ENCODE measurements at places on chromosomes 7 and 10.

DNA sequence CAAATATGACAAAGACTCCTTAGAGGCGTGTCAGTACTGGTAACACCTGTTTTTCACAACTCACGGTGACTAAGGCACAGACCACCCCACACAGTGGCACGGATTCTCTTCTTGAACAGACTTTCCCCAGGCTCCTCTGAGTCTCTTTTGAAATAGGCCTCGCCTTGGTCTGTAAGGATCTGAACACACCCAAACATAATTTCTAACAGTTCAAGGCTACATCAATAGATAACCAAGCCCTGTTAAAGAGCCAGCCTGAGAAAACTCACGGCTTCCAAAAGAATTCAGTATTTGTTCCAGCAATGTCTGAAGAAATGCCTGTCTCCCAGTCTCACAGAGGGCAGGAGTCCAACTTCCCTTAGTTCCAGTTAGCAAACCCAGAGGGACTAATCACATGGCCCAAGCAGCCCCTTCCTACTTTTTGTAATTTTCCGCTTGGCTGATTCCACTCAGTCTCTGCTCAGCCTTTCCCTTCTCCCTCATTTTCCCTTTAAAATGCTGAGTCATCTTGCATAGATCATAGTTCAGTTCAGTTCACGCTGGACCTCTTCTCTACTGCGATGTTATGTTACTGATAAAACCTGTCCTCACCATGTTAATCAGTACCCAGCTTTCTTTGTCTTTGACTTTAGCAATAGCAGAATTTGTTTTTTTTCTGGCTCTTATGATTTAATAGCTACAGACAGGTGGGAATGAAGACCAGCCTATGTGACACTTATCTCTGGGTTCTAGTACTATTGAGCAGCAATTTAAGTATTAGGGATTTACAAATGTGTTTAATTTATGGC, 22.6 kb upstream of the AKR1C3 start:
- DNase-seq, result no peak

DNA sequence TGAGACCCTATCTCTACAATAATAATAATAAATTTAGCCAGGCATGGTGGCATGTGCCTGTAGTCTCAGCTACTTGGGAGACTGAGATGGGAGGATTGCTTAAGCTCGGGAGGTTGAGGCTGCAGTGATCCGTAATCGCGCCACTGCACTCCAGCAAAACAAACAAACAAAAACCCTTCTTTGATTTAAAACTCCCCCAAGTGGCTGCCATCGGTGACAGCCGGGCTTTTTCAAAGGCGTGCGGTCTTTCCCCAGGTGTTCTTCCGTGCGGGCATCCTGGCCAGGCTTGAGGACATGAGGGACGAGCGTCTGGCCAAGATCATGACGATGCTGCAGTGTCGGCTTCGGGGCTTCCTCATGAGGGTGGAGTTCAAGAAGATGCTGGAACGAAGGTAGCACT, 1.9 kb upstream of the MYH16 start:
- DNase-seq, result no peak

- DNase-seq, result no peak
Observed at GRCh38 chr10:92873029-92873428, 24.7 kb downstream of the EXOC6 start.

DNA sequence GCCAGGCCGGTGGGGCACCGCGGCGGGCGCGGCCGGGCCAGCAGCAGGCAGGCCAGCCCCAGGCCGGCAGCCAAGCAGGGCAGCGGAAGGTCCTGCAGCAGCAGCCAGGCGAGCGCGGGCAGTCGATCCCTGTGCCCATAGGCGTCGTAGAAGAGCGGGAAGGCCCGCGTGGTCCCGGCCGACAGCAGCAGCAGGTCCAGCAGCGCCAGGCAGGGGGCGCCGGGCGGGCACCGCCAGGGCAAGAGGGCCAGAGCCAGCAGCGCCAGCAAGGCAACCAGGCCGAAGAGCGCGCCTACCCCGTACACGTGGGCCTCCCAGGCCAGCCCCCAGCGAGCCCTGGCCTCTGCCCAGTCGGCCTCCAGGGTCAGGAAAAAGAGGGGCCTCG, 8.4 kb upstream of the RBM28 start:
- DNase-seq, result no peak

- DNase-seq, result no peak
Observed at GRCh38 chr7:46059308-46060020, 138.4 kb upstream of the IGFBP3 start.

GRCh38 chr7:133511252-133511651, 258.4 kb downstream of the EXOC4 start:
- DNase-seq, result no peak

DNA sequence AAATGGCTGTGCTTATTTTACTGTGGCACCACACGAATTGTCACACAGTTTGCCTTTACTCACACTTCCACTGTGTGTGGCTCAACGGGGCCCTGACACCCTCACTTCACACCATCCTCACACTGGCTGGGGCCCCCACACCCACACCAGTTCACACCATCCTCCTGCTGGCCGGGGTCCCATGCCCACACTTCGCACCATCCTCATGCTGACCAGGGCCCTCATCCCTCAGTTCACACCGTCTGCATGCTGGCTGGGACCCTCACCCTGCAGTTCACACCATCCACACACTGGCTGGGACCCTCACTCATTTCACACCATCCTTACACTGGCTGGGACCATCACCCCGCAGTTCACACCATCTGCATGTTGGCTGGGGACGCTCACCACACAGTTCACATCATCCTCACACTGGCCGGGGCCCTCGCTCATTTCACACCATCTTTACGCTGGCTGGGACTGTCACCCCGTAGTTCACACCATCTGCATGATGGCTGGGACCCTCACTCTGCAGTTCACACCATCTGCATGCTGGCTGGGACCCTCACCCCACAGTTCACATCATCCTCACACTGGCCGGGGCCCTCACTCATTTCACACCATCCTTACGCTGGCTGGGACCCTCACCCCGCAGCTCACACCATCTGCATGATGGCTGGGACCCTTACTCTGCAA, 36.0 kb downstream of the BRI3 start:
- DNase-seq, result no peak

- DNase-seq, result no peak
Observed at GRCh38 chr10:107275806-107276205, 111.3 kb upstream of the SORCS1 start.

GRCh38 chr10:35433851-35434426, 97.6 kb downstream of the CCNY start:
- no peak for DNase-seq

- no peak for DNase-seq
Observed at GRCh38 chr10:103697787-103698186, 157.6 kb downstream of the SH3PXD2A start.

DNA sequence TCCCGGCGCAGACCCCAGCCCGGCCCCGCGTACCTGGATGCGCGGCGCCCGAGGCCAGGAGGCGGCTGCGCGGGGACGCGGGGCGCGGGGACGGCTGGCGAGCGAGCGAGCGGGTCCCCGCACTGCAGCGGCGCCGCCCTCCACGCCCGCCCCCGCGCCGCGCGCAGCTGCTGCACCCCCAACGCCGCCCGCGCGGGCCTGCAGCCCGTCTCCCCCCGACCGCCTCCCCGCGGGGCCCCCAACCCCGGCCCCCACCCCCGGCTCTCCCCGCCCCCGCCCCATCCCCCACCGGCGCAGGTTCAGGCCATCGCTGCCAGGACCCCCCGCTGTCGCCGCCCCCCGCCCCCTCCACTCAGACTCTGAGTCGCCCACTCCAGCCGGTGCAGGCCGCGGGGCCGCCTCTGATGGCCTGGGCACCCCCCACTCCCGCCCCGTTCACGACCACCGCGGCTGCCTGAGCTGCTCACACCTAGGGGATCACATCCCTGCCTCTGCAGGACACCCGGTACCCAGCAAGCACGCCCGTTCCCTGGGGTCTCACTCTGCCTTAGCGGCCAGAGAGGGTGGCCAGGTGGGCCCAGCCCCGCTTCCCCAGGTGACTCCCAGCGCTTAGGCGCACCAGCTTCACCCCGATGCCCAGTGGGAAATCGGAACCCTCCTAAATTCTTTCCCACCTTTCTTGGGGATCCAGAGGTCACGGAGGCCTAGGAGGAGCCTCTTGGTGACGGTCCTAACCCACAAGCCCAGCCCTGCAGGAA, 13.9 kb upstream of the DNAAF5 start:
- no peak for DNase-seq

- no peak for DNase-seq
Observed at GRCh38 chr10:124520558-124521428, 59.2 kb downstream of the LHPP start.

GRCh38 chr7:80968606-80969005, 49.8 kb upstream of the SEMA3C start:
- no peak for DNase-seq

GRCh38 chr7:130821864-130822263, 87.9 kb upstream of the KLF14 start:
- DNase-seq, result no peak

GRCh38 chr10:96978621-96979154, 146.6 kb downstream of the LCOR start:
- DNase-seq, result no peak

DNA sequence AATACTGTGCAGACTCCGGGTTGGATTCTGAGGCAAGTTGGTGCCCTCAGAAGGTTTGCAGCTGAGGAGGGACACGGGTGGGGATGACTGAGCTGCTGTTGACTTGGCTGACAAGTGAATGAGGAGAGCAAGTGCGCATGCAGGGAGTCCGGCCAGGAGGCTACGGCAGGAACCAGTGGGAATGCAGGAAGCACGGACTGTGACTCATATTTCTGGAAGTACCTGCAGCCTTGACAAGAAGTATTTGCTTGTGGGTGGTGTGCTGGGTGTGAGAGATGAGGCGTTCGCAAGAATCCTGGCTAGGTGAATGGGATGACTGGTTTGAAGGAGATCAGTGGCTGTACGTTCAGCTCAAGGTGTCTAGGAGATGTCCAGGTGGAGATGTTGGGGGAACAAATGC, 30.8 kb upstream of the FXYD4 start:
- DNase-seq, result no peak

DNA sequence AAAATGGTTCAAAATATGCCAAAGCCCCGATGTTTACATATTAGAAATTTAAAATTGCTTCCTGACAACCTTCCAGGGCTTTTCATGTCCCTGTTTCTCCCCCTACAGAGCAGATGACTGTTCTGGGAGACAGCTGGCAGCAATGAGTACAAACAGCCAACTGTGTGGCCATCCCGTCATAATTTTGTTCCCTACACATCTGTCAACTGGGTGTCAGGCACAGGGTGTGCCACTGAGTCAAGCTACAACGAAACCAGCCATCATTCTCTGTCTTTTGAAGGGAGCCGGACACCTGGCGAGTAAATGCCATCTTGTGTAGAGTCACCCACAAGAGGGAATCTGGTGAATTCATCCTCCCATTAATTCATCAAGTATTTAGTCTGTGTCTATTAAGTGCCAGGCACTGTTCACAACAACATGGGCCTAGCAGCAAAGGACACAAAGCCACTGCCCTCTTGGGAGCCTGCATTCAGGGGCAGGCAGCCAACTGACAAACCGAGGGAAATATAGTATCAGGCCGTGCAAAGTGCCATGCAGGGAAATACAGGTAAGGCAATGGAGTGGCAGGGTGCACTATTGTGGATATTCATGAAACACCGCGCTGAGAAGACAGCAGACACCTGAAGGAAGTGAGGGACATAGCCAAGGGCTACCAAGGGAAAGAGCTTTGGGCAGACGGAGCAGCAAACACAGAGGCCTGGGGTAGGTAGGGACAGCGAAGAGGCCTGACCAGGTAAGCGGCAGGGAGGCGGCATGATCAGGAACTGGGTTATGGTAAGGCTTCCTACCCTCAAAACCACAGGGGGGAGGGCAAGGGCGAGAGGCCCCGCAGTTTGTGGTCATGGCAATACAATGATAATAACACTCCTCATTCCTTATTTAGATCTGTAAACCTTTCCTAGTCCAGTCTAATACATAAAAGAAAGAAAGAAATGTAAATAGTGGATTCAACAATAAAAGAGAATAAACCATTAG, 213.6 kb downstream of the FAM107B start:
- DNase-seq, result no peak

DNA sequence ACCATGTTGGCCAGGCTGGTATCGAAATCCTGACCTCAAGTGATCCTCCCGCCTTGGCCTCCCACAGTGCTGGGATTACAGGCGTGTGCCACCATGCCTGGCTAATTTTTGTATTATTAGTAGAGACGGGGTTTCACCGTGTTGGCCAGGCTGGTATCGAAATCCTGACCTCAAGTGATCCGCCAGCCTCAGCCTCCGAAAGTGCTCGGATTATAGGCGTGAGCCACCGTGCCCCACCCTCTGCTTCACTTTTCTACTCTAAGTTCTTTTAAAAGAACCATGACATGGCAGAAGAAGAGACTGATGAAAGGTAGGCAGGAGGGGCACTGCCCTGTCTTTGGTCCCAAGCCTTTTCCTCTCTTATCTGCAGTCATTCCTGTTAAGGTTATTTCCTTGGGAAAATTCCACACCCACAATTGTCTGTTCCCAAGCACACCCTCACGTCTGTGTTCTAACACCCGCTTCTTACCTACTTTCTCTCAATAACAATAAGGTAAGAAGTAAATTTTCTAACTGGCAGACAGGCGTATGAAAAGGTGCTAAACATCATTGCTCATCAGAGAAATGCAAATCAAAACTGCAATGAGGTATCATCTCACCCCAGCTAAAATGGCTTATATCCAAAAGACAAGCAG, 291.7 kb downstream of the DPP6 start:
- no peak for DNase-seq

DNA sequence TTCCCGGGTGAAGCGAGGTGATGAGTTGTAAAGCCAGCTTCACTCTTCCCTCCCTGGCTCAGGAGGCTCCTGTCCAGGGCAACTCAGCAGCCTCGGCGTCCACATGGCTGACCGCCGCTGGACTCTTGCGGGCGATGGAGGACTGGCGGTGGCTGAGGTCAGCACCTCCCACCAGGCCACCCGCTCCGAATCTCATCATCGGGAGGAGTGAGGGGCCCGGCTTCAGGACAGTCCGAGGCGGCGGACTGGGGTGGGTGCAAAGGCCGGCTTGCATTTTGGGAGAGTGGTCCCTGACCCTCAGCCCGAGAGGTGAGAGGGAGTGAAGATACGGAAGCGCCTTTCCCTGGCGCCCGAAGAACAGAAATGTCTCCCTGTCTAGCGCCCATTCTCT, 759 bp downstream of the DNAJB12 start:
- DNase-seq, result no peak

GRCh38 chr7:39285256-39285655, 280.9 kb upstream of the YAE1 start:
- no peak for DNase-seq

DNA sequence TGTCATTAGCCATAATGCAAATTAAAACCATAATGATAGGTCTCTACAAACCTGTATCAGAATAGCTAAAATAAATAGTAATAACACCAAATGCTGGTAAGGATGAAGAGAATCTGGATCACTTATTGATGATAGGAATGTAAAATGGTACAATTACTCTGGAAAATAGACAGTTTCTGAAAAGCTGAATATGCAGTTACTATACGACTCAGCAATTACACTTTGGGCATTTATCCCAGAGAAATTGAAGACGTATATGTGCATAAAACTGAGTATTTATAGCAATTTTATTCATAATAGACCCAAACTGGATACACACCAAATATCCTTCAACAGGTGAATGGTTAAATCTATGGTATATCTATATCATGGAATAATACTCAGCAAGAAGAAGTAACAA, 7.9 kb downstream of the RPA3 start:
- DNase-seq, result no peak

- DNase-seq, result no peak
Observed at GRCh38 chr7:95470452-95470851, 15.3 kb upstream of the ASB4 start.

Measured in stimulated activated CD8-positive, alpha-beta memory T cell treated with anti-CD3 and anti-CD28 coated beads, Interleukin-15, amount 100 ng/mL, for 4 hours (primary cell).